Activated naive CD4-positive, alpha-beta T cell (primary cell): ENCODE measurements at places on chromosomes 7 and 10.

- no peak for DNase-seq
Observed at GRCh38 chr7:133152875-133153274, 71.0 kb upstream of the CHCHD3 start.

DNA sequence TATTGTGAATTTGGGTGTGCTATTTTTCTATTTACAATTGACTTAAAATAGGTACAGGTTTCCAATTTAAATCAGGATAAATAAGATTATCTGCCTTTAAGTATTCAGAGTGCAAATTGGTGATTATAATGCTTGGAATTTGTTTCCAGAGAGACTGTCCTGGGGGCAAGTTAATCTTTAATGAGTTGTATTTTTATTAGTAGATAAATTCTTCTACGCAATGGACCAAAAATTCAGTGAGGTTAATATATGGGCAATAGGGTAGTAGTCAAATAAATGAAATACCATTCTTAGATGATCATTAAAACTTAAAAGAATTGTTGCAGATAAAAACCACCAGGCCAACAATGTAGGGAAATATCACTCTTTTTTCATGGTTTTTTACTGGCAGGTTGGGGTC is 3.4 kb downstream of the BICC1 start:
- DNase-seq, result no peak

- no peak for DNase-seq
Observed at GRCh38 chr7:140297192-140297591, 101.1 kb downstream of the SLC37A3 start.

- DNase-seq, result no peak
Observed at GRCh38 chr7:78510580-78511188, 712.1 kb downstream of the PHTF2 start.

DNA sequence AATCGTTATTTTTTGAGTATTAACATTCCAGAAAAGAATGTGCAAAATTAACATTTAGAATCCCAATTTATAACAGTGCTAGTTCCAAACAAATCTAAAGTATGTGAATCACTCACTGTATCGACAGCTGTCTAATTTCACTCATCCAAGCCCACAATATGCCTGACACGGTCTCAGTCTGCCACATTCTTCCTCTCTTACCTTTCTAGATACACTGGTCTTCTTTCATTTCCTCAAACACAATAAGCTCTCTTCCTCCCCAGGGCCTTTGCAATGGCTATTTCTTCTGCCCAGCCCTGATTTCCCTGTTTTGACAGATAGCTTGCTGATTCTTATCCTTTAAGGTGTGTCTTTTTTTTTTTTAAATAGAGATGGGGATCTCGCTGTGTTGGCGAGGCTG is 48.8 kb downstream of the UBE2H start:
- DNase-seq, result no peak
